Activated CD8-positive, alpha-beta memory T cell treated with anti-CD3 and anti-CD28 coated beads for 1 hour (primary cell): ENCODE measurements at places on chromosomes 2 and 18.

DNA sequence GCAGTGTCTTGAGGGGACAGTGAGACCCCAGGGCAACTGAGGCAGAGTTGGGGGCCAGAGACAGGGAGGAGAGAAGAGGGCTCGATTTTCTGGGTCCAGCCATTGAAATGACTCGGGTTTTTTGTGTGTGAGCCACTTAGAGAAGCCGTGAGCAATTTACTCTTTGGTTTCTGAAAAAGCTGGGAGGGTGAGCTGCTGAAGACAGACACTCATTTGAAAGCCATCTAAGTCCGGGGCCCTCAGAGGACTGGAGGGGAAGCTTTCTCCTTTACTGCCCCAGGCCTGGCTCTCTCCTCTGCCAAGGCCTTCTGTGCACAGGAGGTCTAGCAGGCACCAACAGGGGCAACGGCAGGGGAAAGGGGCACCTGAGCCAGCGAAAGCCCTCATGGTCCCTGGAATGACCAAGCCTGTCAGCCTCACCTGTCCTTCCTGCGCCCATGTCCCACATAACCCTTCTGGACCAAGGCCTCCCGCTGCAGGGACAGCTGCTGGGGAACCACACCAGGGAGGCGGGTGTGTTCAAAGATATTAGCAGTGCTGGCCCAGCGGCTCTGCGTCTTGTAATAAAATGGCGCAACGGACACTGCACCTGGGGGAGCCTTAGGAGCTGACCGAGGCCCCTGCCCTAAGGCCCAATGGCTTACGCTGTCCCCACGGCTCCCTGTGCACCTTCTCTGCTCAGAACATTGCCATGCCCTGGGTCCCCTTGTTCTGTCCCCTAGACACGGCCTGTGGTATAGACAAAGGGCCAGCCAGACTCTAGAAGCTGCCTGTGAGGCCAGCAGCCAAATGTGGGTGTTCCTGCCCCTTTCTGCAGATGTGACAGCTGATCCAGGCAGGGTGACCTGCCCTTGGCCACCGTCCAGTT is 45.8 kb downstream of the HS6ST1 start:
- no peak for DNase-seq

DNA sequence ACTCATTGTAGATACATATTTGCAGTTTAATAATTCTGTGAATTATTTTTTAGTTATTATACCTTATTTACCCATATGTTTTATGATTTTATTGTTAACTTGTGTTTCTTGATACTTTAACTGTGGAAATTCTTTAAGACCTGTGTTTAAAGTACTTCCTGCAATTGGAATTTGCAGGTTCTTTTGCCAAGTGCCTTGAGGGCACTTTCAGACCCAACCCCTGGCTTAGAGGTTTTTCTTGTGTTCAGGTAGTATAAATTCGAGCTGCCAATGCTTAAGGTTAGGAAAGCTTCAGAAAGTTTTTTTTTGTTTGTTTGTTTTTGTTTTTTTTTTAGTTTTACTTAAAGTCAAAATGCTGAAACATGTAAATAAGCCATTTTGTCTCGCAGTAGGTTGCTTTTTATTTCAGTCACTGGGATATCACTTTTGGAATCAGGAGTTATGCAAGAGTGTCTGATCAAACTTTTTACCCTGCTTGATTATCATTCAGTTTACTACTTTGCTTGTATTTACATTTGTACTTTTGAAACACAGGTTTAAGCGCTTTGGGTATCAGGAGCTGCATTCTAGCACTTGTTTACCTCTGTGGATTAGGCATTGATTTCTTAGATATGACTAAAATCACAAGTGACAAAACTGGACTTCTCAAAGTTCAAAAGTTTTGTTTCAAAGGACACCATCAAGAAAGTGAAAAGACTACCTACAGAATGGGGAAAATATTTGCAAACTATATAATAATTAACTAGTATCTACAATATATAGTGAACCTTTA is 31.8 kb downstream of the TDRD15 start:
- DNase-seq: no peak

- DNase-seq: no peak
Observed at GRCh38 chr2:790634-791245, 113.5 kb upstream of the TMEM18 start.

- no peak for DNase-seq
Observed at GRCh38 chr2:98310010-98310409, 36.2 kb upstream of the CNGA3 start.

- DNase-seq: no peak
Observed at GRCh38 chr2:169828141-169828811, 1.0 kb downstream of the UBR3 start.

DNA sequence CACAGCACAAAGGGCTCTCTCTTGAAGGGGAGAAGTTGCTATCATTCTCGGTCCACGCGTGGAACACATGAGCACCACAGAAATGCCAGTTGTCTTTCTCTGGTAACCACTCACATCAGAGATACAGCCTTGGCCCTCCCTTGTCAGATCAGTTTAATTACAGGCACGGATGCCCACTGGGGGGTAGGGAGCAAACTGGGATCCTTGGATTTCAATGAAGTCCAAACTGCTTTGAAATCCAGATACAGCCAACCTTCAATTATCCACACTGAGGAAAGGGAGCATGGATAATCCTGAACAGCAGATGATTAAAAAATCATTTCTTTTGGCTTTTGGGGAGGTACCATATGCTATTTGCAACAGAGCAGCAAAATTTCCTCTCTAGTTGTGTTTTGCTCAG is 63.7 kb upstream of the DAPL1 start:
- DNase-seq: no peak

DNA sequence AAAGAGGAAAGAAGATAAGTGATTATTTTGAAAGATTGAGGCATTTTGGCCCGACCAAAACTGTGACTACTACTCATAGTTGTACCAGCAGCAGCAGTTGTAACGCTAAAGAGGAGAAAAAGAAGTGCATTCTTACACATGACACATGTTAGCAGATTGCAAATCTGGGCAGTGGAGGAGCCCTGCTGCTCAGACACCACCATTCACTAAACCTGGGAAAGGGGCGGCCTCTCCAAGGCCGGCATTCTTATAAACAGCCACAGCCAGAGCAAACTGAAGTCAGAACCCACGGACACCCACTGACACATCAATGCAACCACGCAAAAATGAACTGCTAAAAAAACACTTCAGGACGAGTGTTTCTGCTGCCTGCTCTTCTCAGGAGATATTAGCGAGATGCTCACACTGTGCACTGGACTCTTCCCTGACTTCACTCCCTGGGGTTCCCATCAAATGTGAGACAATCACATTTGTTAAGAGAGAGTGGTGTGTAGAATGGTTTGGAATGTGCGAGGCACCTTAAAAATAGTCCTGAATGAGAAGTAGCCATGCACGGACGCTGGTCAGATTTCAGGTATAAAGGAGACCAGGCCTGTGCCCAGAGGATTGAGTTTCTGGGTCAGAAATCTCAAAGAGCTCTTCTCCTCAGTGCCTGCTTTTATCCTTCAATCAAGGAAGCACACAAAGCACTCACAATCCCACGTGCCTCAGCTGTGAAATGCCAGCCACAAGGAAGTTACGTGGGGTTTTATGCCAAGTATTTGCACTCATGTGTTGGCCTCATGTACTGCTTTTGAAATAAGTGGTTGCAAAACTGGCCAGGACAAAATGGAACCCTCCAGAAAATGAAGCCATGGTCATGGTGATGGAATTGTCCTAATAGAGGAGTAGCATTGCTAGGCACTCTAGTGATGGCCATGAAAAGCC is 83.4 kb downstream of the MTCL1 start:
- DNase-seq: no peak

DNA sequence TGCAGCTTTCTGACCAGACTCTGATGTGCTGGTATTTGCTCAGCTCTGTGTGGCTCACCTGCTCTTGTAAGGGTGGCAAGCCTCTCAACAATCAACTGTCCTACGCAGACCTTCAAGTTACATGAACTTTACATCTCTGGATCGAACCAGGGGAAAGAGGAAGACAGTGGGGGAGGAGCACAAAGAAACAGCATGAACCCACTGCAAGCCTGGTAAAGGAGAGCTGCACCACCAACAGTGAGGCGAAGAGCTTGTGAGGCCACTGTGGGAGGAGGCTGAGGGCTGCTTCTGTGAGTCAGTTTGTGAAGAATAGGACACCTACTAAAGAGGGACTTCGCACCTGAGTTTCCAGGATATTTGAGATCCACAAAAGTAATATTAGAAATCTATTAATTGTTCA is 18.8 kb upstream of the FAM110C start:
- no peak for DNase-seq

- no peak for DNase-seq
Observed at GRCh38 chr2:240871071-240871958, 2.7 kb downstream of the AGXT start.

GRCh38 chr2:136206613-136207012 is 88.7 kb upstream of the CXCR4 start:
- DNase-seq: no peak

GRCh38 chr2:128597121-128597762 is 278.6 kb upstream of the HS6ST1 start:
- no peak for DNase-seq

- DNase-seq: no peak
Observed at GRCh38 chr18:22152093-22152492, 17.3 kb upstream of the GATA6 start.

GRCh38 chr2:55932843-55933242 is 9.3 kb upstream of the EFEMP1 start:
- no peak for DNase-seq

DNA sequence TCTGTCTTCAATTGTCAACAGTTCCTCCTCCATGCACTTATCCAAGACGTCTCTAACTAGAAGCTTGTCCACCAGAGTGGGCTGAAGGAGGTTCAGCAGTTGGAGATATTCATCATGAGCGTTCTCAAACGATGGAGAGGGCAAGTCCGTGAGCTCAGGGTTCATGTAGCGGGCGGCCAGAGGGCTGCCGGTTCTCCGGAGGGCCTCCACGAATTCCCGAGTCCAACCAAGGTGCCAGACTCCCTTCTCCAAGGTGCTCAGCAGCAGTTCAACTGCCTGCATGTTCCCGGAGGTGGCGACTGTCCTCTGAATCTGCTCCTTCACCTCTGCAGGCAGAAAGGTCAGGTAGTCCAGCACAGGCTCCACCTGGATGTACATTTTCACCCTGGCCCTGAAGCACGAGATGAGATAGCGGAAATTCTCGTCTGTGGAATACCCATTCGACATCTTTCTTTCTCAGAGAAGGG is 590 bp downstream of the IFIH1 start:
- no peak for DNase-seq

- no peak for DNase-seq
Observed at GRCh38 chr2:43103093-43103404, 123.4 kb downstream of the ZFP36L2 start.

GRCh38 chr2:95303191-95303919 is 6.2 kb downstream of the KCNIP3 start:
- no peak for DNase-seq

DNA sequence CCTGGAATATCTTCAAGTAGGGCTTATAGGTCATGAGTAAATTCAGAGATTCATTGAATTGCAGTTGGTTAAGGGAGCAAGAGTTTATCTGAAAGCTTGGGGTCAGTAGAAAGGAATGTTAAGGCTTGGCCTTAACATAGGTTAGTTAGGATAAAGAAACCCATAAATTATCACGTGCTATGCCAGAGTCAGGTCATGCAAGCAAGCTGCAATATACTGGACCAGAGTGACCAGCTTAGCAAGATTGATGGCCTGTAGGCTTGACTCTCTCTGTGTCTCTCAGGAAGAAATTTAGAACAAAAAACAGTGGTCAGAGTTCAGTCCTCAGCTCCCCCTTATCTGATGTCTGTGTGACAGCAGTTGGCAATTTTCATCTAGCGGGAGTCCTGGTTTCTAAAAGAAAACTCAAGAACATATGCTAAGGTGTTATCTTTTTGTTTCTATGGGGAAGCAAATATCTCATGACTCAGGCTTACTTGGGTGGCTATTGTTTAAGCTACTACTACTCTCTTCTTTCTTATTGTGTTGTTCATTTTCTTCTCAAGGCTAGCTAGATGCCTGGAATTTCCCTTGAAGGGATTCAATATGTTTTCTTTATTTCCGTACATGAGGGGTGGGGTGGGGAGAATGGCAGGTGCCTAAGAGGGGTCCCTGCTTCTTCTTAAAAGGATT is 28.7 kb upstream of the MARCO start:
- DNase-seq: no peak
